NT2/D1 (cell line): ENCODE measurements at places on chromosomes 5 and 9.

DNA sequence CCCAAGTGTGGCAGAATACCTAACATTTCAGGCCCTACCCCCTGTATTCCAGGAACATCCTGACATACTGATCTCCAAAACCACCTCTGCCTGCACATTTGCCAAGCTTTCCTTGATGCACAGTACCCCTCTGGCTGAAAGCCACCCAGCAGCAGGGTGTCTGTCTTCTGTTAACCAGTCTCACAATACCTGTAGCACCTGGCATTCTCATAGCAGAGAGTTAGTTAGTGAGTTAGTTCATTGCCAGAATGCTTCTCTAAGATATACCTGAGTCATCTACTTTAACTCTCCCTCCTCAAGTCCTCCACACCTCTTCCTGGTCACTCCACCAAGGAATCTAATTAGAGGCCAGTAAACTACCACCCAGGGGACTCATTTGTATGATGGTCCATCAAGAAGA, 46.1 kb upstream of the IL7R start:
- no peak for DNase-seq

GRCh38 chr5:142036918-142037317, 24.1 kb upstream of the GNPDA1 start:
- no peak for DNase-seq

GRCh38 chr5:23012842-23013241, 159.7 kb upstream of the CDH12 start:
- no peak for DNase-seq

DNA sequence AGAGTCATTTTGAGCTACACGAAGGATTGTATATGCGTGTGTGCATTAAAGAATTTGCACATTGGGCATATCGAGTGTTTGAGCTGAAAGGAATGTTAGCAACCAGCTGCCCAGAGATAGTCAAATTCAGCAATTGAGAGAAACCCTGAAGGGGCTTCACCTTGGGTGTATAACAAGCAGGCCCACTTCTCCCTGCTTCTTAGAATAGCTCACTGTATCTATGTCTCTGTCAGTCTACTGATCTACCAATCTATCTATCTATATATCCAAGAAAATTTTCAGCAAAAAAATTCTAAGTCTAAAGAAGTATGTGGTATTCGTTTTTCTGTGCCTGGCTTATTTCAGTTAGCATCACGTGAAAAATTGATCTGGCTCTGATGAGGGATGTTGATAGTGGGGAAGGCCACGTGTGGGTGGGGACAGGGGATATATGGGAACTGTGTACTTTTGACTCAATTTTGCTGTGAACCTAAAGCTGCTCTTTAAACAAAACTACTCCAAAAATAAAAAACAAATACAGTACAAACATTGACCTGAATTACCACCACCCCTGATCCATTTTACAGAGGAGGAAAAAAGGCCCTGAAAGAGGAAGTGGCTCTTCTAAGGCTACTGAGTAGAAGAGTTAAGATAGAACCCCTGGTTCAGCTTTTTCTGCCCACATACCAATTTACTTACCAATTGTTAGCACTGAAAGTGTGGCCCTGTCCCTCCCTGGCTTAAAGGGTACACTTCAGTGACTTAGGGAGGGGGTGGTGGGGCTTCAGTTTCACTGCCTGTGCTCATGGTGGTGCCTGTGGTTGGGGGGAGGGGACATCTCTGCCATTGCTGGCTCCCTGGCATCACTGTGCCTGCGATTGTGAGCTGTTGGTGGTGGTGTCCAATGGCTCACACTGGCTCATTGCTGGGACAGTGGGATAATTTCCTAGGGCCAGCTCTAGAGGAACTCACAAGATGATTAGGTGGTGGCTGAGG, 141.8 kb downstream of the DOCK2 start:
- DNase-seq, result no peak

DNA sequence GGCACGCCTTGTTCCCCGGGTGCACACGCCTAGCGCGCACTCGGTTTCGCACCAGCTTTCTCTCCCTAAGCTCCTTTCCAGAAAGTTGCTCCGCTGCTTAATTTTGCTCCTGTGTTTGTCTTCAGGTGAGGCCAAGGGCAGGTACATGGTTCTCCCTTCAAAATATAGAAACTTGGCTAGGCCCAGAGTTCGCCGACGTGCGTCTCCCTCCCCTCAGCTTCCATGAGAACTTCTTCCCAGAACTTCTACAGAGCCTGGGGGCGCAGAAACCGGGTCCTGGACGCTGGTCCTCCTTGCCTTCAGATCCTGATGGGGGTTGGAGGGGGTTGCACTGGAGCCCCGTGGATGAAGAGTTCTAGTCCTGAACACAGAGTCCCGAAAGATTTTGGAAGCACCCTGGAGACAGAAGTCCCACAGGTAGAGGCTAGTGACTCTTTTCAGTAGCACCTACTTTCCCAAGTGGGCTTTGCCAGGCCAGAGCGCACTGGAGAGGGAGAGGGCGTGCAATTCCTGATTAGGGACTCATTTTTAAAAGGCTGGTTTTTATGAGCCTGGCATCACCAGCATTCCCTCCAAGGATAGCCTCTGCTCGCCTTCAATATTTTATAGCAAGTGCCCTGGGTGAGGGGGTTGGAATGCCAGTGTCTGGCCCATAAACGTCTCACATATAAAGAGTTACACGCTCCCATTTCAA, 128.4 kb downstream of the TMEM174 start:
- no peak for DNase-seq

DNA sequence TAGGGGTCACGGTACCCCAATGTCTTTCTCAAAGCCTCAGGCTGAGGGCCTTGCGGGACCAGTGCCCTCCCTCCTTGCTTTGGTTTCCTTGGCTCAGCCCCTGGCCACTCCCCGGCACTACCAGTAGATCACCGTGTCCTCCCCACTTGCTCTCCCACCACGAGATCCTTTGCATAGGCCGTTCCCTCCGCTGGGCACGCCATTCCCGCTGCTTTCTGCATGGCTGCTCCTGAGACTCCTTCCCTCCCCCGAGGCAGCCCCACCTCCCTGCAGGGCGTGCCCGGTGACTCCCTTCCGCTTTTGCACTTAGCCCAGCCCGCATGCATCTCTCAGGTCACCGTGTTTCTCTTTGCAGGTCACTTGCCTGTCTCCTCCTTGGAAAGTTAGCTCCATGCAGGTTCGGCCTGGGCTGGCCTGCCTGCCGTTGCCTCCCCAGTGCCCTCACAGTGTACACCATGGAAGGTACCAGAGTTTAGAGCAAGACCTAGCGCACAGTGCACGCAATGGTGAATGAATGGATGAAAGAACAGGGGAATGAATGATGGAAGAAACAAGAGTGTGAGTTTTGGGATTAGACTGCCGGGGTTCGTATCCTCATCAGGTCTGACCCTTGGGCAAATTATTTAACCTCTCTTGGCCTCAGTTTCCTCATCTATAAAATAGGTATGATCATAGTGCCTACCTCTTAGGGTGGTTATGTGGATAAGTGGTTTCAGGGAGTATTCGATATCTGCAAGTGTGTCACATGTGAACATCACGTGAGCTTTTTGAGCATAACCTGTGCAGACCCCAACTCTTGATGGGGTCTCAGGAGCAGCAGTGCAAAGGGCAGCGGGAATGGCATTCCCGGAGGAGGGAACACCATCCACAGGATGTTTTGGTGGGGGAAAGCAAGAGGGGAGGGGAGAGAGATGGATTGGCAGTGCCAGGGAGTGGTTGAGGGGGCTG, 214.3 kb downstream of the C9orf50 start:
- DNase-seq, result no peak

DNA sequence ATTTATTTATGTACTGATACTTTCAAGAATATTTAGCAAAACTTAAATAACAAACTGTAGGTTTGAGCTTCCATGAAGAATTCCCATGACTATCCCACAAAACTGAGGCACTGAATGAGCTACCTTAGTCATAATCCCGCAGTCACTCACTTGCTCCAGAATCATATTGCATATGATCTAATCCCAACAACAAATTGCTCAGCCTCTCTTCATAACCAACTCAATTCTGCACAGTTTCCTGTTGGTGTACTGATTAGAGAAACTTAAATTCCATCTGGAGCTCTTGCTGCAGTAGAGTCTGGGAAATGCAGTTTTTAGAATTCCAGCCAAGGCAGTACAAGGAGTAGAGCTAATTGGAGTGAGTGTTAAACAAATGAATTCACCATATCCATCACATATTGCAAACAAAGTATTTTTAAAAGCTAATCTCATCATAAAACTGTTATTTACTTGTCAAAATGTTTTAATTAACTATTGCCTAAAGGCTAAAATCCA, 35.7 kb upstream of the CDH18 start:
- no peak for DNase-seq

DNA sequence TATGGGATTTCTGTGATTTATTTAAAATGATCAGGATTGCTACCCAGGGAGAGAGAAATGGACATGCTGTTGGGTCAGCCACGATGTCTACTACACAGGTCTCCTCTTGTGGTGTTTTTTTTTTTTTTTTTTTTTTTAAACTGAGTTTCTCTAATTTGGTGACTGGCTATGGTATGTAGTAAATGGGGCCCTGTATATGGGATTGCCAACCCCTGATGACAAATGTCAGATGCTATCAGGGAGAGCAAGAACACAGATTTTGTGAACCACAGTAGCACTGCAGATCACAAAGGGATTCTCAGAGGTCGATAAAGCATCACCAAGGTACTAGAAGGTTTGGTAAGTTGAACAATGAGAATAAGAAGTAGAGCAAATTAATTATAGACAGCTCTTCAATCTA, 16.5 kb upstream of the TNFAIP8 start:
- no peak for DNase-seq

DNA sequence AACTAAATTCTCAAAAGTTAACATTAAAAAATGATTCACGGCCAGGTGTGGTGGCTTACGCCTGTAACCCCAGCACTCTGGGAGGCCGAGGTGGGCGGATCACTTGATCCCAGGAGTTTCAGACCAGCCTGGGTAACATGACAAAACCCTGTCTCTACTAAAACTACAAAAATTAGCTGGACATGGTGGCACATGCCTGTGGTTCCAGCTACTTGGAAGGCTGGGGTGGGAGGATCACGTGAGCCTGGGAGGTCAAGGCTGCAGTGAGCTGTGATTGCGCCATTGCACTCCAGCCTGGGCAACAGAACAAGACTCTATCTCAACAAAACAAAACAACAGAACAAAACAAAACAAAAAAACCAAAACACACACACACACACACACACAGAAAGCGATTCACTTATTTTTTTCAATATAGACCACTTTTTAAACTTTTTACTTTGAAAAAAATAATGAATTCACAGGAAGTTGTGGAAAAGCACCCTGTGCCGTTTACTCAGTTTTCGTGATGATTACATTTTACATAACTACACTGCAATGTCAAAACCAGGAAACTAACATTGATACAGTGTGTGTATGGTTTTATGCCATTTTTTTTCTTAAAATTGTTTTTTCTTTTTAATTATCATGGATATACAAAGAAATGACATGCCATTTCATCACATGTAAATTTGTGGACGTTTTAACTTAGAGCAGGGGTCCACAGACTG, 73.7 kb downstream of the TENT4A start:
- DNase-seq, result no peak

GRCh38 chr5:74640954-74641734, 616 bp upstream of the ENC1 start:
- peak; percentile 39 for DNase-seq

DNA sequence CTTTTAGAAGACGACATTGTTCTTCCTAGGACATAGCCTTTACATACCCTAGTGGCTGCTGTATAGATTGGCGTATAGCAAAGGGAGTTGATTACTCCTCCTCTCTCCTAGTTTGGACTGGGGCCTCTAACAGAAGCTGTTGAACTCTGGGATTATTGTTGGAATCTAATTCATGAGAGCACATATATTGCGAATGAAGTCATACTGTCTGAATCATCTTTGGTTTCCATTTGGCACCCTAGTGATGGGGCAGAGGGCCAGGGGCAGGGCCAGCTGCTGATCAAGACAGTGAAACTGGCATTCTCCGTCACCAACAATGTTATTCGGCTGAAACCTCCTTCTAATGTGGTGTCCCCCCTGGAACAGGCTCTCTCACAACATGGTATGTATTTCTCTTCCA, 40.3 kb downstream of the NUP188 start:
- DNase-seq, result no peak

- DNase-seq, result peak; percentile 33
Observed at GRCh38 chr9:4985386-4986266, 554 bp downstream of the JAK2 start.

DNA sequence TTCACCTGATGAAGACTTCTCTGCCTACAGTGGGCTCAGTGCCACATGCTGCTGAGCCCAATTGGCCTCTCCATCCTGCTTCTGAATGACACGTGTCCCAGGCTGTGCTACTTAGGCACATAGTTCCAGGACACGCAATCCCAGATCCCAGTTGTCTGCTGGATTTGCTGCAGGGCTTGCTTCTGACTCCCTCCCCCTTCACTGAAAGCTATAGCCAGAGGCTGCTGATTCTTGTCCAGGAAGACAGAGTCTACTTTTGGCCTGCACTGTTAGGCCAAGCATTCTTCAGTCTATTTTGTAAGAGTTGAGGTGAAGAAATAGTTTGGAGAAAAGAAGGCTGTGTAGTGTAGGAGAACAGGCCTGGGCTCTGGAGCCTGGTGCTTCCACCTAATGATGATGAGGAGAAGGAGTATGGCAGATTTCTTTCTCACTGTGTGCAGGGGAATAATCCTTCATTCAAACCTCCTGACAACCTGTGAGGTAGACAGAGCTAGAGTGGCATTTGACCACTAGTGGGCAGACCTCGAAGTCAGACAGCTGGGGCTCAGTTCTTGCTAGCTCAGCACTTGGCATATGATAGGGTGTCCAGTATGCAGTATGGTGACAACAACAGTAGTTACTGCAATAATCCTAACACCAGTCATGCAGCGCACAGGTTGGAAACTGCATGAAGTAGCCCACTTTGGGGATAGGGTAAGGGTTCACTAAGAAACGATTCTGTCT, 19.5 kb upstream of the ASPN start:
- DNase-seq, result no peak

DNA sequence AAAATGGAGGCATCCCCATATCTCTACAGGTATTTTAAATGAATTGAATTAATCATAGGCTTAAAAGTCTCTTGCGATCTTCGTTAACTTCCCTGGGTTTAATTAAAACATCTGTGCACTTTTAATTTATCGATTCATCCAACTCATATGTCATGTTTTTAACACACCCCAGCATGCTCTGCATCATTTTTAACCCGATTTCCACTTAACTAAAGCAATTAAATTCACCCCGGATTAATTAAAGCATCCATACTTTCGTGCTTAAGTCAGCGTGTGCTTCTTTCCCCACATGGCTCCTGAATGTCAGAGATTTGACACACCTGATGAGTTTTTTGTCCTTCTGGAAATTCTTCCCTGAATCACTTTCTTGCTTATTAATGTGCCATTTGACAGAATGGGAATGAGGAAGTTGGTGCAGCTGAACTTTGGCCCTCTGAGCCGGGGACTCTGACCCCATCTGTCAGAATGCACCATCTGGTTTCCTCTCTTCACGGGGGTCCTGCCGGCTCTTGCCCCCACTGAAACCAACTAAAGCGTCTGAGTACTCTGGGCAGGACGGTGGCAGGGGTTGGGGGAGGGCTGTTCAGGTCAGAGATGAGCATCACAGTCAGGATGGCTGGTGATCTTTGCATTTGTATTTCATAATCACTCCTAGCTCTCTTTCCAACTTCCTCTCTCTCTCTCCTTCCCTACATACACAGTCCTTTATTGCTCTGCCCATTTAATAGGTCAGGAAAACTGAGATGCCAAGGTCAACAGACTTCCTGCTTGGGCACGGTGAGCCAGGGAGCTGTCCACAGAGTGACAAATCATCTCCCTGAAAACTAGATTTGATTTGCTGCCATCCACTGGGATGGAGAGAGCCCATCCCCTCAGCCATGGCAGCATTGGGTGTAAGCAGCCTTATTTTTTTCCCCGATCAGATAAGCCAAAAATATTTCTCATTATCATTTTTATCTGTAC, 180.3 kb upstream of the WWC1 start:
- DNase-seq, result no peak
